ENCODE measurements at places on chromosomes 12 and 14.

DNA sequence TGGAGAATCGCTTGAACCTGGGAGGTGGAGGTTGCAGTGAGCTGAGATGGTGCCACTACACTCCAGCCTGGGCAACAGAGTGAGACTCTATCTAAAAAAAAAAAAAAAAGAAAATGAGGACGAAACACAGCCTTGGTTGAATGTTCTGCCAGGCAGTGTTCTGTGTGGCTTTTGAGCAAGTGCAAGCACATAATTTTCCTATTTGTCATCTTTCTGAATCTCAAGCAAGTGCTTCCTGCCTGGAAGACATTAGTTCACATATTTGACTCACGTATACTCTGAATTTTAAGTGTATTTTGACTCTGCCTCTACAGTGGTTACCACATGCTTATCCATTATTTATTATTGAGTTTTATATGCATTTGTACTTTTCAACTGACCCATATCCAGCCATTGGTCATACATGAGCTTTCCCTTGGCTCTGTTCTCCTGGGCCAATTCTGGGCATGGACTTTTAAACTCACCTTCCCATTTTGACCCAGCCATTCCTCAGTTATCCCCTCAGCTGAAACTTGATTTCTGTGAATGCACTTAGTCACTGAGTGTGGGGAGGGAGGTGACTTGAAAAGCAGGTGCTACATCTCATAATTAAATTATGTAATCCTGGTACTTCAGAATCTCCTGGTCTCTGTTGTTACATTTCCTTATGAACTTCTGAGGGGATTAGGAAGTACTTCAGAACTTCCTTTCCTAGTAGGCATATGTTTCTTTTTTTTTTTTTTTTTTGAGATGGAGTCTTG is 8.1 kb downstream of the OR10G2 start:
- DNase-seq, result no peak

DNA sequence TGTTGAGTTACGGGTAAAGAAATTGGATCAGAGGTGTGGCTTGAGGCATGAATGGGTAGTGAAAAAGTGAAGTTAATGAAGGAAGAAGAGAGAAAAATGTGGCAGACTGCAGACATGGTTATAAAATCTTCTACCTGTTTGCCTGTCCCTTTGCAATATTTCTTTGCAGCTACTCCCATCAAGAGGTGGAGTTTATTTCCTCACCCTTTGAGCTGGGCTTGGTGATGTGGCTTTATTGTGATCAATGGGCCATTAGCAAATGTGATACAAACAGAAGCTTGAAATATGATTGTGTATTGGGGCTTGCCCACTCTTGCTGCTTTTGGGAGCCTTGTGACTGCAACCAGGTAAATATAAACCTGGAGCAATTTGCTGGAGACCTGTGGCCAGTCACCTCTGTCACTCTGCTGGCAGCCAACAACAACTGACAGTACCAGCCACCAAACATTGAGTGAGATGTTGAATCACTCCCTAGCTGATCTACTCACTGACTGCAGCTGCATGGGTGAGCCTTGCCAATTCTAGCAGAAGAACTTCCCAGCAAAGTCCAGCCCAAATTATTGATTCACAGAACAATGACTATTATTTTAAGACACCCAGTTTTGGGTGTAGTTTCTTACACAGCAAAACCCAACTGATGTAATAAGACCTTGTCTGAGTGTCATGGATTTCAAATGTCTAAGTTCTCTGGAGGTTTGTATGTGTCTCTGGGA is 151.0 kb upstream of the ATP2B1 start:
- no peak for DNase-seq

GRCh38 chr12:71662849-71663560 is 643 bp downstream of the ZFC3H1 start:
- no peak for DNase-seq

- DNase-seq, result no peak
These were observed 147.6 kb downstream of the CRADD start for GRCh38 chr12:93824514-93825500.

DNA sequence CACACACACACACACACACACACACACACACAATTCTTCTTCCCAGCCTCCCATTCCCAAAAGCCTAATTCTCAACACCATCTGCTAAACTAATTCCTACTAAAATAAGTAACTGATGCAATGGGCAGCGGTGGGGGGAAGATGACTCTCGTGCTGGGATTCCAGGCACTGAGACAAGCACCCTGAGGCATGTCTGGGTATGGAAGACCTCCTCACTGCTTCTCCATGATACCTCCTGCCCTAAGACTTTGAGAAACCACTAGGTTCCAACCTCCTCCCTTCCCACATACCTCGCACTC is 789 bp upstream of the VWF start:
- no peak for DNase-seq

- no peak for DNase-seq
These were observed 14.6 kb downstream of the PCNX4 start for GRCh38 chr14:60106339-60106738.

GRCh38 chr12:46659824-46660223 is 166.0 kb downstream of the SLC38A4 start:
- no peak for DNase-seq

GRCh38 chr12:93736640-93737178 is 59.5 kb downstream of the CRADD start:
- DNase-seq, result no peak

GRCh38 chr14:21229821-21230220 is 39.4 kb downstream of the HNRNPC start:
- no peak for DNase-seq

GRCh38 chr12:685388-685787 is 22.1 kb upstream of the NINJ2 start:
- DNase-seq, result no peak

- no peak for DNase-seq
These were observed 164.3 kb downstream of the GXYLT1 start for GRCh38 chr12:41980390-41980789.

DNA sequence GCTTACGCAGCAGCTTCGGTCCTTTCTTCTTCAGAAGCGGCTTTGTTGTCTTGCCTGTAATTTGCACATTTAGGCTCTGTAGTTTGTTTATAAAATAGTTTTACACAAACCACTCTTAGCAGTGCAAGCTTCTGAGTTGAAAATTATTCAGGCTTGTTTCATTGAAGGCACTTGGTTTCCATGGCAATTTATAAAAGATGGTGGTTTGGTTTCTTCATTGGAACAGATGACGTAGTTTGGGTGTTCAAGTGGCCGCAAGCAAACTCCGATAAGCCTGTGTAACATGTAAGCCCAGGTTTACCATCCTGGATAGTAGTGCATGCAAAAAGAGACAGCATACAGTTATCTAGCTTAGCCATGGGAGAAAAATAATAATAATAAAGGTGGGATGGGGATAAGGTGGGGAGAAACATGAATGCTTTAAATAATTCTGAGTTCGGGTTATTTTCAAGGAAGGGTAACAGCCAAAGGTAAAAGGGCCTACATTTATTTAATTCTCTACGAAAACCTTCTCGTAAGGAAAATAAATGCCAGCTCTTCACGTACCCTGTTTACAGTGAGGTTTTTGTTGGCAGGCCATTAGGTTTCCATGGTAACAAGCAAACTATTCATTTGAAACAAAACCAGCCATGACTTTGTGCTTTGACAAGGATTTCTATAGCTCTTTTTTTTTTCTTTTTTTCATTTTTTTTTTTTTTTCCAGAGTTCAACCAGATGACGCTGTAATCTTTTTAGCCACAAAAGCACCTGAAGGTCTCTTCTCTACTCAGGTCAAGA is 189.6 kb upstream of the RPL10L start:
- DNase-seq, result no peak

DNA sequence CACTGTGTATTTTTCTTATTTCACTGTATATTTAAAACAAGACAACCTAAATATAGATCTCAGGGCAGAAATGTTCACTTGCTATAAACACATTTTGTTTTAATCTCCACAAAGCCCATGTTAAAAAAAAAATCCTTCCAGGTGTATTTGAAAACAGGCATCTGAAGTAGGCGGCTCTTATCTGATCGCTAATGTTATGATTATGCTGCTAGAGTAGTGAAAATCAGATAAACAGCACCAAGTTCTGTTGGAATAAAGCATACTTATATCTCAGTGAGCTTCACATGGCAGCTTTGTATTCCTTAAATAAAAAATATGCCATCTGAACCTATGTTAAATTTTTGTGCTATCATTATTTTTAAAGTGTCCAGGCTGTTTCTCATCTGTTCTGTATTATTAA is 47.6 kb upstream of the PZP start:
- no peak for DNase-seq

- DNase-seq, result peak; percentile 16
These were observed 184.5 kb upstream of the CRY1 start for GRCh38 chr12:107277855-107278254.

- DNase-seq, result no peak
These were observed 88.3 kb downstream of the BCL11B start for GRCh38 chr14:99183716-99184115.

DNA sequence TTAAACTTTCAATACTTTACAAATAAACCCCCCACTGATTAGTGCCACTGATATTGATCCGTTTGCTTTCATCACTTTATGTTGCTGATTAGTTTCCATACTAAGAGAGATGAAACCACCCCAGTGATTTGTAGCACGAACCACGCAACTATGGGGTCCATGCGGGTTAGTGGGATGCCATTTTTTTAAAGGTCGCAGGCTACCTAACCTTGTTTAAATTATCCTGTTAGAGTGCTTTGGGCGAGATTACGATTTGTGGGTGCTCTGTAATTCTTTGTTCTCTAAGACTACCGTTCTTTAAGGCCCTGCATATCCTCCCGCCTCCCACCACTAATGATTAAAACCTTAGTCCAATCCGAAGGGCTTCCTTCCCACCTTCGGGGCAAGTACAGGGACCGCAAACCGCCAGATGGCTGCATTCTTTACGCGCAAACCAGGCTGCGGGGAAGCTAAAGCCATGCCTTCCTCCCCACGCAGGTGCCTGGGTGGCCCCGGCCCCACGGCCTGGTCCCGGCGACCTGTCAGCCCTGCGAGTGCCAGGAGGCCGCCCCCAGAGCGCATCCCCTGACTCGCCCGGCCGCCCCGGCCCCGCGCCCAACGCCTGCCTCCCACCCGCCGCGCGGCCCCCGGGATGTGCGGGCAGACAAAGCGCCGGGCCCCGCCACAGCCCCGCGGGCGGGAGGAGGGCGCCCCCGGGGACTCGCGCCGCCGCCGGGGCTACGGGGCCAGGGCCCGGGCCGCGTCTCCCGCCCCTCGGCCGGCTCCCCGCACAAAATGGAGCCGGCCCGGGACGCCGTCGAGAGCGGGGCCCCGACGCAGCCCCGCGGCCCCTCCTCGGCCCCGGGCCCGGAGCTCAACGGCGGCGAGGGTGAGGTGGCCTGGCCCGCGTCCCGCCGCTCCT is 759 bp downstream of the NFYB start:
- no peak for DNase-seq

DNA sequence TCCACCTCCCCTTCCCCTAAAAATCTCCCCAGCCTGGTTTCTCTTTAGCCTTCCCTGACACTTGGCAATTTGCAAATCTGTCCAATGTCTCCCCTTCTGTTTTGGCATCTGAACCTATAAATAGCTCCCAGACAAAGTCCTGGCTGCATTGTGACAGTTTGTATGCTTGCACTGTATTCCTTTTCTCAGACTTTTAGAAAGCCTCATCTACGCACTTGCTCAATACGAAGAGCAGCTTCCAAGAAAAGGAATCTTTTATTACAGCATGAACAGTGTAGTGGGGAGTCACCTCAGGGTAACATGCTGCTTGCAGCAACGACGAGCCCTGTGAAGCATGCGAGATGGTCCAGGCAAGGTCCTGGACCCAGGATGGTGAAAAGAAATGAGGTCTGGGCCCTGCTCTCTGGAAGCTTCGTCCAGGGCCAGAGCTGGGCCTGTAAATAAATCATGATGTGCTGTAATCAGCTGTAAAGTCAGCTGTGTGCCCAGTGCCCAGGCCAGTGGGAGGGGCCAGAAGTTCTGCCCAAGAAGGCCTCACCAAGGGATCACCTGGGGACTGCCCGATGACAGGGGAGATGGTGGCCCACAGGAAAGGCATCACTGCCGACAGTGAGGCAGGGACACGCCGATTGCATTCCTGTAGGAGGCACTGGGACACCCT is 88.3 kb downstream of the RIN3 start:
- no peak for DNase-seq

Data from AG04449 (cell line).